ENCODE measurements at places on chromosomes 6 and 20.
A peak's percentile ranks its signal among the peaks of the same experiment; 100 is the strongest.

- DNase-seq: no peak
Measured at GRCh38 chr6:166989427-166990032, 9.7 kb upstream of the CEP43 start.

DNA sequence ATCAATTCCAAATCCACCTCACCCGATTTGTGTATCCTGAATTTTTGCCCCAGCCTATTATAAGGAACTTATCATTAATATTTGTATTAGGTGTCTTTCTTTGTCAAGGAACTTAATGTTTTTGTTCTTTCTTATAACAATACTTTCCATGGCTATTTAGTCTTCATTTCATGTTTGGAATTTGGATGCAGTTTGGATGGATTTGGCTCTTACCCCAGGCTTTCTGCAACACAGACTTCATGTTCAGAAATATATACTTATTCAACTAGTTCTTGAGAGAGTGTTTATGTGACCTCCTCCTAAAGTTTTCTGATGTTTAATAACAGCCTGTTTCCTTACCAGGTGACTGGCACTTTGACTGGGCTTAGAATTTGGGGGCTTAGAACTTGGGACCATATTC is 35.9 kb upstream of the TOX2 start:
- DNase-seq: no peak

GRCh38 chr6:121944354-121944753 is 455.1 kb upstream of the HSF2 start:
- DNase-seq: no peak

GRCh38 chr20:3093861-3094361 is 9.4 kb upstream of the AVP start:
- no peak for DNase-seq

- no peak for DNase-seq
Measured at GRCh38 chr20:61664556-61665320, 400.9 kb downstream of the TAF4 start.

DNA sequence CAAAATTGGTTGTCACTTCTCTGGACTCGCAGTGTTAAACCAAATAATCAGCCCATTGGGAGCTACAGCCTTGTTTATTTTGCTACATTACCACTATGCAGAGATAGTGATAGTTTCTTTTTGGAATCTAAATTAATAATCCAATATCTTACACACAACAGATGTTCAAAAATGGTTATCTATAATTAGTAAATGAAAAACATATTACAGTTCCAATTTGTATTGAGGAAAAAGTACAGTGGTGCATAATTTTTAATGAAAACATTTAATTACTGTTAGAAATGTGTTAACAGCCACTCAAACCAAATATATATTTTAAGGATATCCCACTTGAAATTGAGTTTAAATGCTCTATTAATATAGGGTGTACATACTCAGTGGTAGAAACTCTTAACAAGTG is 327.3 kb upstream of the MARCKS start:
- no peak for DNase-seq

DNA sequence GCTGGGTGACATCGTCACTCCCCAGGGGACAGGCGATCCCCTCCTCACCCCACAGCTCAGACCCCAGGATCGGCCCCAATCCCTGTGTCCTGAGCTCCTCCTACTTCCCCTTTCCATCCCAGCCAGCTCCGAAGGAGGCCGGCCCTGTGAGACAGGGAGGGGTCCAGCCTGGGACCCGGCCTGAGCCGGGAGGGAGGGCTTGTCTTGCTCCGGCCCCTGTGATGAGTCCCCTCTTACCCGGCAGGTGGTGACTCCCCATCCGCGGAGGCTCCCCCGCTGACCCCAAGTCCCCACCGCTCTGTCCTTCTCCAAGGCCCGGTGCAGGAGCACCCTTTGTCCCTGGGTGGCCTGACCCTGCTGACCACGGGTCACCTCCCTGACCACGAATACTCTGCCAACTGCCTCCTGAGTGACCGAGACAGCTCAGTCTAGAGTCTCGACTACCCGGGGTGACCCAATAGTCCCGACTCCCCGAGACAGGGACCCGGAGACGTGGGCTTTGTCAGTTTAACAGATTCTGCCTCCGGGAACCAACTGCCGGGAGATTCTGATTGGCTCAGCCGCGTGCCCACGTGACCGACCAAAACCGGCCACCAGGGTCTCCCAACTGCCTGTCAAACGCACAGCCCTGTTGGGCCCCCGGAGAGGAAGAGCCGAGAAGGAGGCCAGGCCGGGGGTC is 187.4 kb upstream of the PROKR2 start:
- peak; percentile 70 for DNase-seq

- peak; percentile 46 for DNase-seq
Measured at GRCh38 chr6:16337295-16337975, 99.0 kb downstream of the GMPR start.

GRCh38 chr20:53444401-53445149 is 149.1 kb downstream of the ZNF217 start:
- no peak for DNase-seq

- DNase-seq: no peak
Measured at GRCh38 chr6:106609699-106610098, 19.6 kb downstream of the RTN4IP1 start.

- DNase-seq: no peak
Measured at GRCh38 chr20:45328451-45328850, 19.8 kb downstream of the SDC4 start.

GRCh38 chr6:24940311-24940917 is 4.7 kb upstream of the RIPOR2 start:
- no peak for DNase-seq
